ENCODE measurements at places on chromosomes 5 and 9. TPM values are rescaled to one million over a fixed set of nuclear protein-coding genes. Genes with fewer than 3 reads are reported as not detected.

- no peak overlapping the region for H3K4me3 ChIP-seq
- no peak overlapping the region for H3K27ac ChIP-seq
- no peak for DNase-seq
- no peaks in the 10 kb centered on the region for H3K36me3 ChIP-seq
Observed at GRCh38 chr5:6393596-6394194, 15.3 kb upstream of the MED10 start.

DNA sequence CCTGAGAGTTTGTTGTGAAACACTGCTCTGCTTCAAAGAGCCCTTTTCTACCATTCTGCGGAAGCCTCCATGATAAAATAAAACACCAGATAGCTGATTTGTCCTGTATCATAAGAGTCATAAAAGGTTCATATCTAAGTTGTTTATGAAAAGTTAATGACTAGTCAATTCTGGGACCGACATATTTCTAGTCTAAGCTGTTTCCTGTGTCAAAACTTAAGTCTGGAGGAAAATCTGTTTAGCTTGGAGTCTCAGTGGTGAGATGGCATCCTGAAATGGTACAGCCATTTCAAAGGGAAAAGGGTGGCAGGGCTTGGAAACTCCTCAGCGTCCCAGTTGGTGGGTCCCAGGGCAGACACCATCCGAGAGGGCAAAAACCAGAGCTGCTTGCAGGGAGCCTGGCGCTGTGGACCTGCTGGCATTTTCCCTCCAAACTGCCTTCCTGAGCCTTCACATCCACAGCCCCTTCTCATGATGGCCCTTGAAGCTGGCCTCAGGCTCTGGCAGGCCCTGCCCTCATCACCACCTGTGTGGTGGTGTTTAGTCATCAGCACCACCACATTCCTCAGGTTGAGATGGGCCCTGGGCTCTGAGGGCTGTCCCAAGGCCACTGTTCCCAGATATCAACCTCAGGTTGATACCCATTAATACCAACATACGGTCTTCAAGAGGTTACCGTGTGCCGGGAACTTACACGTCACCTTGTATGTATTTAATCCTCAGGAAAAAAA is 184.0 kb downstream of the HSPA4 start:
- no peaks in the 10 kb centered on the region for H3K36me3 ChIP-seq
- no peak overlapping the region for H3K27ac ChIP-seq
- H3K27me3 ChIP-seq: no peaks in the 10 kb centered on the region
- H3K4me1 ChIP-seq: peaks cover 14% of the 10 kb centered on the region
- H3K4me3 ChIP-seq: no peak overlapping the region

DNA sequence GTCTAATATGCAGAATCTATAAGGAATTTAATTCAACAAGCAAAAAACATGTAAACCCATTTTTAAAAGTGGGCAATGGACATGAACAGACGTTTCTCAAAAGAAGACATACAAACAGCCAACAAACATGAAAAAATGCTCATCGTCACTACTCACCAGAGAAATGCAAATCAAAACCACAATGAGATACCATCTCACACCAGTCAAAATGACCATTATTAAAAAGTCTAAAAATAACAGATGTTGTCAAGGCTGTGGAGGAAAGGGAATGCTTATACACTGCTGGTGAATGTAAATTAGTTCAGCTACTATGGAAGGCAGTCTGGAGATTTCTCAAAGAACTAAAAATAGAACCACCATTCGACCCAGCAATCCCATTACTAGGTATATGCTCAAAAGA is 3.1 kb upstream of the KLHL3 start:
- no peaks in the 10 kb centered on the region for H3K36me3 ChIP-seq
- no peaks in the 10 kb centered on the region for H3K27me3 ChIP-seq
- H3K27ac ChIP-seq: no peak overlapping the region
- H3K4me3 ChIP-seq: no peak overlapping the region

DNA sequence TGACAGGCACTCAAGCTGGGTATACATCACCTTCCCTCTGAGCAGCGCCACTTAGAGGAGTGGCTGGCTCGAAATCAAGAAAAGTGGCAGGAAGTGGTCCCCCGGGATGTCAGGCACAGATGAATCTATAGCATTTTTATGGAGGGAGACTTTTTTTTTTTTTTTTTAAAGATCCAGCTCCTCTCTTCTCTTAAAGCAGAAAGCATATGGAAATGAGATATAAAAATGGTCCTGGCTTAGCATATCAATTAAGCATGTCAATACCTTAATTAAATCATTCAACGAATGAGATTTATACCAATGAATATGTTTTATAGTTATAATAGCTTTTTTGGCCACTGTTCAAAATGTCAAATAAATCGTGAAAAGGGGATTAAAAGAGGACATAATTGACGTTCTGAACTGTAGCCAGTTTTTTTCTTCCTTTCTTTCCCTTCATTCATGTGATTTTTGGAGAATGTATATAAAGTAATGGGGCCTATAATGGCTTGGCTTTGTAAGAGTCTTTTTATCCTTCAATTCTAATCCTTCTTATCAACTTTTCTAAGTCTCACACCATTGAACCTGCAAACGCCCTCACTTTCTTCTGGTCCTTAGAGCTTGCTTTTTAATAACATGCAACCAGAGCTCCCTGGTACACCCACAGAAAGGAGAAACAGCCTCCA is 319.2 kb upstream of the PANK3 start:
- no peak for DNase-seq
- peaks cover 3% of the 10 kb centered on the region for H3K27me3 ChIP-seq
- no peak overlapping the region for H3K4me3 ChIP-seq
- no peaks in the 10 kb centered on the region for H3K4me1 ChIP-seq
- H3K27ac ChIP-seq: no peak overlapping the region

GRCh38 chr5:134406390-134406789 is 5.3 kb downstream of the CDKN2AIPNL start:
- peaks cover 2% of the 10 kb centered on the region for H3K36me3 ChIP-seq
- no peaks in the 10 kb centered on the region for H3K27me3 ChIP-seq
- H3K4me1 ChIP-seq: peaks cover 17% of the 10 kb centered on the region
- H3K4me3 ChIP-seq: no peak overlapping the region

Gene IGFBPL1
- total RNA-seq: 13.7 TPM

Gene ROR2
- 5.9 TPM for total RNA-seq

DNA sequence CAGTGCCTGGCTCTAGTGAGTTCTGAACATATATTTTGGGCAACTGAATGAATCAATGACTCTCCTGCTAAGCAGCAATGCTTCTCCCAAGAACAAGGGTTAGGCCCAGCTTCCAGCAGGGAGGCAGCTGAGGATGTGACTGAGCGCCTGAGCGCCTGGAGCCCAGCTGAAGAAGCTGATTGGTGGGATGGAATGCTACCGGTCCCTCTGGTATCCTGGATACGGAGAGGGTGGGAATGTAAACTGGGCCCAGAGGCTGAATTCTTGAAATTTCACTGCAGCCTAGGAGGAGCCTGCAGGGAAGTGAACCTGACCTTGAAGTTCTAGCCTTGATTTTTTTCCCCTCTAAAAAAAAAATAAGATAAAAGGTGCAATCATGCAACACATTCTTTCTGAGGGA is 43.2 kb downstream of the WWC1 start:
- DNase-seq: no peak
- no peaks in the 10 kb centered on the region for H3K27me3 ChIP-seq
- no peak overlapping the region for H3K27ac ChIP-seq
- no peaks in the 10 kb centered on the region for H3K36me3 ChIP-seq
- H3K4me1 ChIP-seq: no peaks in the 10 kb centered on the region

Measured in Panc1 (cell line).